ENCODE measurements at places on chromosomes 3 and 15.

DNA sequence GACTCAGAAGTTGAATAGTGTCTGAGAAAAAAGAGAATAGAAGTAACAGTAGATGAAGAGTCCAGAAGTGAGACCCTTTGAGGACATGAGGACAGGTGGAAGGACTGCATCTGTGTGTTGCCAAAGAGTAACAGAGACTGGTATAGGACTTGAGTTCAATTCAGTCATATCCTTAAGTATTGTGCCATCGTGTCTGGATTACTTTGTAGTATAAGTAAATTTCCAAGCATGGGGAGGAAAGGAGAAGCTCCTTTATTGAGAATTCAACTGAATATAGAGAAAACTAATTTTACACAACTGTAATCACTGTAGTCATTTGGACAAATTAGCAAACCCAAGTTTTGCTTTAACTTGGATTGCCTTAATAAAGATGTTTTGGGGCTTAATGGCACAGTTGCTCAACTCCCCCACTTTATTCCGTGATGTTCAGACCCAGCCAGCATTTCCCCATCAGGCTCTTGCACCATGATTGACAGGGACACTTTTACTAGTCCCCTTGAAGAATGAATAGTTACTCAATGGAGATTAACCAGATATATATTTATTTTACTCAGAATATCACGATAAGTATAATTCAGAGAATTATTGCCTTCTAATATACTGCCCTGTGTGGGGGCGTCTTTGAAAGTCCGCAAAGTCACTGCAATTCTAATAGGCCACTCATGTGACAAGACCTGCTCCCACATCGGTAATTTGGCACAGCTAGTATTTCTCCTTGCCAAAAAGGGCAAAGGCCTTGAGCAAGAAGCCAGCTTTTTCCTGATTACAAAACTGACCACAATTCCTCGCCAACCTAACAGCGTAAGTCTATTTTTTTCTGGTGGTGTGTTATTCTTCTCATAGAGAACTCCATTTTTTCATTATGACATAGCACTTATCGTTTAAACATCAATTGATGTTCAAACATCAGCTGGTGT lies 61.3 kb downstream of the PPARG start:
- no peak for DNase-seq

DNA sequence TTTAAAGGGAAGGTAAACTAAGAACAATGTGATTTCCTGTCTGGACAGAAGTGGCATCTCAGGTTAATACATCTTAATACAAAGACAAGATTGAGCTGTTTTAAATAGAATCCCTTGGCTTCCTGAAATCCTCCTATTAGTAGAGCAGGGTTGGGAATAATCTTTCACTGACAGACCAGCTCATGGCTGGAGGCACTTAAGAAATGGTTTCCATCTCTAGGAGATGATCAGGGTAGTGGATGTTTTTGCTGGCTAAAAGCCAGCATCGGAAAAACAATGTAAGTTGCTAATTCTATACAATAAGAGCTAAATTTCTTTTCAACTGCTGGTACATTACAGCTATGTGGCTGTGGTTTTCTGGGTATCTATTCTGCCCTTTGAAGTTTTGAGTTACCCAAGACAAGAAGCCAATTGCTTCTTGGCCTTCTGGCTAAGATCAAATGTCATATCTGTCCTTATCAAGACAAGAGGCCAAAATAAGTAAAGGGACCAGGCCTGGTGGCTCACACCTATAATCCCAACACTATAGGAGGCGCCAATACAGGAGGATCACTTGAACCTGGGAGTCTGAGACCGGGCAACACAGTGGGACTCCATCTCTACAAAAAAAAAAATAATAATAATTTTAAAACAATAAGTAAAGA lies 49.6 kb downstream of the SHQ1 start:
- no peak for DNase-seq

DNA sequence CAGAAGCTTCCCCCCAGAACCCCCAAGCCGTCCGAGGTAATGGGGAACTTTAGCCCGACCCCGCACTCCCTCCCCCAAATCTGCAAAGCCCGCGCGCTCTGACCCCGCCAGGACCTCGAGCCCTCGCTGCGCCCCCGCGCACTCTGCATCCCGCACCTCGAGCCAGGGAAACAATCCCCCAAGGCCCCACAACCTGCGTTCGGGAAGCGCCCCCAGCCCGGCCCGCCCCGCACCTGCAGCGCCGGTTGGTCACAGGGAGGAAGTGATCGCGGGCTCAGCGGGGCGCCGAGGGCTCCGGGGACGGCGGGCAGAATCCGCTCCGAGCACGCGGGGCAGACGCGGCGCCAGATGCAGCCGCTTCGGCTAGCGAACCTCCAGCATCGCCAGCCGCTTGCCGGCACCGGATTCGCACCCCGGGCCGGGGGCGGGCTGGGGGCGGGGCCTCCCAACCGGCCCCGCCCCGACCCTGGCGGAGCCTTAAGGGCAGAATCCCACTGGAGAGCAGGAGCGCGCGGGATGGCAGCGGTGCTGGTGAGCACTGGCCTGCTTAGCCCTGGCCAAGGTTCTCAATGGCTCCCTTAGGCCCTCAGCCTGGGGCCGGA lies at the start of gene CAMKV:
TSS of gene CAMKV (minus strand) at position 382 of the 602 bp plus-strand sequence. CDS start 7,518 bp downstream, outside the sequence.
- DNase-seq = peak; percentile 2

DNA sequence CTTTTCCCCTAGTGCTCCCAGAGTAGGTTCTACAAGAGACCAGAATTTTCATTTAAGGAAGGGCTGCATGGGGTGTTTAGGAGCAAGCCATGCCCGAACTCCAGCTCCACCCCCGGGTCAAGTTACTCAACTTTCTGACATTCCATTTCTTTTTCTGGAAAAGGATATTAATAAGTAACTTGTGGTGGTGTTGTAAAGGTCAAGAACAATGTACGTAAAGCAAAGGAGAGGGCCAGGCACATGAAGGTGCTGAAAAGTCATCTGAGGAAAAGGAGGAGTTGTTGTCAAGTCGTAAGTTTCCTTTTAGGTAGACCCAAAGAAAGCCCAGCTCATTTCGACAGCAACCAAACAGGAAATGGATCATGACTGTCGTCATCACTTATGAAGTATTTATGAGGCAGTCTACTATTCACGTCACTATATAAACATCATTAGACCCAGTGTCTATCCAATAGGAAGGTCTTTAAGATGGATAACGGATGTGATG lies 319.6 kb upstream of the IL12A start:
- no peak for DNase-seq

GRCh38 chr15:97972366-97972765 lies 11.9 kb downstream of the ARRDC4 start:
- no peak for DNase-seq

DNA sequence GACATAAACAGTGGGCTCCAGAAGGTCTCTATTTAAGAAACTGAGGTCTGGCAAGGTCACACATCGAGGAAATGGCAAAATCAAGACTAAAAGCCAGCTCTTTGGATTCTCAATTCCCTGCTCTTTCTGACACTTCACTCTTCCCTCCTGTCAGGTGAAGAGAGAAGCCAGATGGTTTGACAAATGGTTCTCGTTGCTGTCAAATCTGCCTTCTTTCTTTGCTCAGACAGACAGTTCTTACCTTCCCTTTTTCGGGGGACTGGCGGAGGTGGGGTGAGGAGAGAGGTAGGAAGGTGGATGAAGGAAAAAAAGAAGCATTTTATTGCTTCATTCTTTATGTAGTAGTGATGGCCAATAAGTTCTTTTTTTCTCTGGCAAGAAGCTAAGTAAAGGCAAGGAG lies 133.4 kb downstream of the LPP start:
- DNase-seq = no peak

- DNase-seq = no peak
Measured at GRCh38 chr3:31392568-31392967, 140.2 kb upstream of the STT3B start.

DNA sequence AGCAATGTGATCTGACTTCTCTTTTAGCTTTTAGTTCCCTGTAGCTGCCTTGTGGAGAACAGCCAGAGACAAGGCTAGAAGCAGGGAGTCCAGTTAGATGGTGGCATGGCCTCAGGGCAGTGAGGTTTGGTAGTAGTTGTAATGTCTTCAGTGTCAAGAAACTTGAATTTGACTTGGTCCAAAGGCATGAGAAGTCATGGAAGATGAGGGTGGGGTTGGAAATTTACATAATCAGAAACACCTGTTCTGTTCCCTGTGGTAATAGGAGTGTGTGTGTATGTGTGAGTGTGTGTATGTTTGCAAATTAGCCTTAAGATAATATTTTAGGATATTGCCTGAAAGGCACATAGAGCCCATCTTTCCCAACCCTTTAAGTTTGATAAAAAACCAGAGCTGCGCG lies 55.2 kb upstream of the GCNT3 start:
- DNase-seq = no peak

DNA sequence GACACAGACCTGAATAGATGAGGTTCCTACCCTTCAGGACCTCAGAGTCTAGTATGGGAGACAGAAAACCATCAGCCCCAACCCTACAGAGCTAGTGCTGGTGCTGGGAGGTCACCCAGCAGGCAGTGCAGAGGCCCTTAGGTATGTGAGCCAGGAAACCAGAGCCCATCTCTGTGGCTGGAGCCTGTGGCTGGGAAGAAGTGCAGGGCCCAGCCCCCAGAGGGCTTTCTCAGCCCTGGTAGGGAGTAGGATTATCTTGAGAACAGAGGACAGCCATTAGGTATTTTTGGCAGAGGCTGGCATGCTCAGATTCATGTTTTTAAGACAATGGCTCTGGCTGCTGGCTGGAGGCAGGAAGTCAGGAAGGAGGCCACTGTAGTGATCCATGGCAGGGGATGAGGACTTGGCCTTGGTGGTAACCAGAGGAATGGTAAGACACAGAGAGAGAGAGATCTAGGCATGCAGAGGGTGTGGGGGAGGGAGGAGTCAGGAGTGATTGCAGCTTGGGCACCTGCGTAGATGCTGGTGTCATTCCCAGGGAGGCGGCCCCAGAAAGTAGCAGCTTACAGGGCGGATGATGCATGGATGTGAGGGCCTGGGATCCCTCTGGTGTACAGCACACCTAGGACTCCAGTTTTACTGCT lies 220.9 kb upstream of the EIF1B start:
- DNase-seq = no peak

- no peak for DNase-seq
Measured at GRCh38 chr3:156750874-156751245, 75.3 kb upstream of the LEKR1 start.

DNA sequence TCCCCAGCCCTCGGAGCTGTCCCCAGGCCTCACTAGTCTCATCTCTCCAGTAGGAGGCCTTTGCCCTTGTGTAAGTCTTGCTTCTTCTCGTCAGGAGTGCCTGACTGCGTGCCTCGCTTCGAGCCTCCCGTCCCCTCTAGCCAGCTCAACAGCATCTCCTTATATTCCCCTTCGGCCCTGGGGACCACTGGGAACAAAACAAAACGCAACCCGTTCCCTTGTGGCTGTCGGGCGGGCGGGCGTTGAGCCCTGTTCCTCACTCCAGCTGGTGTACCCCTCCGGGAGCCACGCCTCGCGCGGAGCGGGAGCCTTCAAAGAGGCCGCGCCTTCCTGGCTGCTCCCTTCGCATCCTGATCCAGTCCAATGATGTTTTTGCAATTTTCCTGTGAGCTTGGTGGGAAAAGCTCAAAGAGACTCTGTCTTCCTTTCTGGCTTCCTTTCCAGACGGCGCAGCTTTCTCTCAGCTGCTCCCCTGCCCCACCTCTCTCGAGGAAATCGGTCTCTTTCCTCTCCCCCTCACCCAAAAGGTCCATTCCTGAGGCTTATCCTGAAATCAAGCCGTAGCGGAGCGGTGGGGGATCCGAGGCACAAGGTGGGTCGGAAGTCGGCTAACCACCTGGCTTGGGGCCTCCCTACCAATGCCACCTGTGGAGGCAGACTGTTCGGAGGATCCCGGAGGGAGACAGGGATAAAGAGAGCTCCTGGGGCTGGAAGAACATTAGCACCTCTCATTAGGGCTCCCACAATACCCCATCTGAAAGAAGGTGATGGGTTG lies 33.4 kb upstream of the SRP14 start:
- DNase-seq = no peak

DNA sequence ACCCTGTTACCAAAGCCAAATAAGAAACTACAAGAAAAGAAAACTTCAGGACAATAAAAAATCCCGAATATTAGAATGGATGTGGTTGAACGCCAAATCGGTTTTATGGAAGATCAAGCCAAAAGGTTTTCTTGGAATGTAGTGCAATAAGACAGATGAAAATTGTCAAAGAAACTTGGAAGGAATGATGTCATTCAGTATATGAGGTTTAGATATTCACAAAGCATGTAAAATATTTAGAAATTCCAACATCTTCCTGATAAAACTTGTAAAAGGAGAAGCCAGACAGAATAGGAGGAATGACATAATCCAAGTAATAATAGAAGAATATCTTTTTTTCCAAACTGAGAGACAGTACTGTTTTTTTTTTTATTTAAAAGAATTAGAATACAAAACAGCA lies 130.3 kb upstream of the ZPLD1 start:
- no peak for DNase-seq

DNA sequence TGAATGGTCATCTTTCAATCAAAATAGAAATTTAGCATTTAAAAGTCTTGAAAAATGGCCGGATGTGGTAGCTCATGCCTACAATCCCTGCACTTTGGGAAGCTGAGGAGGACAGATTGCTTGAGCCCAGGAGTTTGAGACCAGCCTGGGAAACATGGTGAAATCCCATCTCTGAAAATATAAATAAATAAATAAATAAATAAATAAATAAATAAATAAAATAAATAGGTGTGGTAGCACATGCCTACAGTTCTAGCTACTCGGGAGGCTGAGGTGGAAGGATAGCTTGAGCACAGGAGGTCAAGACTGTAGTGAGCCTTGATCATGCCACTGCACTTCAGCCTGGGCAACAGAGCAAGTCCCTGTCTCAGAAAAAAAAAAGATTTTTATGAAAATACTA lies 25.9 kb downstream of the SLC30A4 start:
- DNase-seq = no peak

DNA sequence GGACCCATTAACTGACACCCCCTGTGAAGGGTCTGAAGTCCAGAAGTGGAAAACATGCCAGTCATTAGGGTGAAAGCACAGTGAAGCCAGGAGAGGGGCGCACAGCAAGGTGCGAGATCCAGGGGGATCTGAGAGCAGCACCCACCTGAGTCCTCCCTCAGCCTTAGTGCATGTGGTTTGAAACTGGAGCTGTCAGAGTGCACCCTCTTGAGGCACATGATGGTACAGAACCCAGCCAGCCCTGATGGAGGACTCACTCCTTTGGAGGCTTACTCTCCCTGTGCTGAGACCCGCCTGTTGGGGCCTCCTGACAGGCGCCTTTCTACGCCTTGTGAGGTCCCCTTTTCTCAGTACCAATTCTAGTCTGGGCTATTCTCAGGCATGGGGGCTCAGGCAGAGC lies 77.8 kb downstream of the IL20RB start:
- no peak for DNase-seq

- no peak for DNase-seq
Measured at GRCh38 chr3:194313560-194314387, 37.4 kb downstream of the CPN2 start.

GRCh38 chr3:14680115-14680514 lies 5.2 kb downstream of the C3orf20 start:
- no peak for DNase-seq

- DNase-seq = no peak
Measured at GRCh38 chr15:88399021-88399685, 68.0 kb downstream of the MRPL46 start.

DNA sequence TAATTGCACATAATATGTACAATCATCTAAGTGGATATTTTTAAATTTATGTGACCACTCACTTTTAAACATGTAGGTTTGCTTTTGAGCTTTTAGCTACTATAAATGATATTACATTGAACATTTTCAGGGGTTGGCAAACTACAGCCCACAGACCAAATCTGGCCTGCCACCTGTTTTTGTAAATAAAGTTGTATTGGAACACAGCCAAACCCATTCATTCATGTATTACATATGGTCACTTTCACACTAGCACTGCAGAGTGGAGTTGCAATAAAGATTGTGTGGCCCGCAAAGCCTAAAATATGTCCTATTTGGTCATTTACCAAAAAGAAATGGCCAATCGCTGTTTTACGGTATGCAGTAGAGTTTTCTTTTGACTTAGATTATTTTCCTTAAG lies 21.2 kb downstream of the CMTM7 start:
- no peak for DNase-seq
